Activated CD8-positive, alpha-beta T cell treated with anti-CD3 and anti-CD28 coated beads, Interleukin-2, amount 10 ng/mL, durations not matched to agents 7 days and 5 days (primary cell): ENCODE measurements at places on chromosomes 7 and 10.

DNA sequence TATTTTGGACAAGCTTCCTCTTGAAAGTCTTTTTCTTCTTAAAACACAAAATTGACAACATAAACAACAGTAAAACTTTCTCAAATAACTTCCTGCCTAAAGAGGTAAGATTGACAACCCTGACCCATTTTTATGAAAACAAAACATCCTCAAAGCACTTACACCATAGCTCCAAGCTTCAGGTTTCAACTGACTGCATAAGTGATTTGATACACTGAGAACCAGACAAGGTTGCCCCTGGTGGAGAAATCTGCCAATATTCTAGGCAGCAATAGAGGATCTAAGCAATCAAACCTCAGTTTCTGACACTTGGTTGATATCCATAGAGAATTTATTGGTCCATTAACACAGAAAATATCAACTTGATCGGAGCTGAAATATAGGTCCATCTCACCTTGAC is 147.8 kb downstream of the ELAPOR2 start:
- no peaks in the 10 kb centered on the region for H3K36me3 ChIP-seq
- no peak for DNase-seq
- H3K27ac ChIP-seq: no peak overlapping the region
- H3K4me1 ChIP-seq: no peaks in the 10 kb centered on the region
- H3K27me3 ChIP-seq: peaks cover 7% of the 10 kb centered on the region
- H3K4me3 ChIP-seq: no peak overlapping the region

GRCh38 chr10:76543655-76544054 is 1094.0 kb downstream of the KCNMA1 start:
- no peaks in the 10 kb centered on the region for H3K36me3 ChIP-seq
- no peak overlapping the region for H3K4me3 ChIP-seq
- no peaks in the 10 kb centered on the region for H3K27me3 ChIP-seq
- DNase-seq: no peak
- no peaks in the 10 kb centered on the region for H3K4me1 ChIP-seq

DNA sequence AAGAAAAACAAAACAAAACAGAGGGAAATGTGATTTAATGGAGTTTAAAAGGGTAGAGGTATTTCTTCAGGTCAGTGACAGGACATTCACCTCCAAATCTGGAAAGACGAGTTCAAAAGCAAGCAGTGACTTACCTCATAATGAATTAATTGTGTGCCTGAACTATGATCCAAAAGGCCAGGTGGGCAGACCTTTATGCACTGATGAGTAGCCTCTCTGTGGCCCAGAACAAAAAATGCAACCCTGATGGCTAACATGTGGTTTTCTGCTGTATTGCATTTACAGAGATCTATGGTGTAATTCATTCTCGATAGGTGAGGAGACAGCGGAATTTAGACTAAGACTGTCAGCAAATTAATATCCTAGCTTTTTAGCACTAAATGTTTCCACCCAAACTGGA is 142.0 kb downstream of the HDAC9 start:
- no peak for DNase-seq
- H3K36me3 ChIP-seq: no peaks in the 10 kb centered on the region
- no peaks in the 10 kb centered on the region for H3K4me1 ChIP-seq
- no peak overlapping the region for H3K4me3 ChIP-seq
- no peak overlapping the region for H3K27ac ChIP-seq

GRCh38 chr7:26293569-26294308 is 2.1 kb downstream of the SNX10 start:
- peaks cover 33% of the 10 kb centered on the region for H3K36me3 ChIP-seq
- peak; percentile 81 for DNase-seq
- peak overlapping the region; percentile 94 for H3K4me3 ChIP-seq
- H3K4me1 ChIP-seq: peaks cover 41% of the 10 kb centered on the region

DNA sequence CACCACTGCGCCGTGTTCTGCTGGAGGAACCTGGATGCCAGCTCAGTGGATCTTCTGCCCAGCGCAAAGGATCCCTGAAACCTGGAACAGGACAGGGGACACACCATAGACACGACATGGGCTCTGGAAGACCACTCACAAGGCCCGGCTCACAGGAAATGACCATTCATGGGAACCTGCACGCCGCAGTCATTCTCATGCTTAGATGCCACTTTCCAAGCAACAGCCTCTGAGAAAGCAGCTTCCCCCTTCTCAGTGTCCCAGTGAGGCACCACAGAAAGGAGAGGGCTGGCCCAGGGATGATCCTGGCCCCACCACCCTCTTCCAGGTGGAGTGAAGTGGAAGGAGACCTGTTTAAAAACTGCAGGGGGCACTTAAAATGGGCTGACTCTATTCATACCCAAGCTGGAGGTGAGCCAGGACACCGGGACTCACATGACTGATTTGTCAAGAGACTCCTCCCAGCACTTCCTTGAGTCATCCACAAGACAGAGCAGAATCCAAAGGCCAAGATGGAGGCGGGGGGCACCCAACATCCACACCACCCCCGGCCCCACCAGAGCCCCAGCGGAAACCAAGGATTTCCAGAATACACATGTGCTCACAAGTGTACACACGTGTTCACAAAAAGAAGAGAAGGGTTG is 11.2 kb downstream of the CTBP2 start:
- no peak overlapping the region for H3K4me3 ChIP-seq
- H3K36me3 ChIP-seq: no peaks in the 10 kb centered on the region
- H3K27ac ChIP-seq: no peak overlapping the region
- H3K4me1 ChIP-seq: peaks cover 4% of the 10 kb centered on the region
- no peak for DNase-seq

GRCh38 chr10:77490534-77491314 is 146.9 kb downstream of the KCNMA1 start:
- DNase-seq: no peak
- no peak overlapping the region for H3K27ac ChIP-seq
- H3K27me3 ChIP-seq: peaks cover 6% of the 10 kb centered on the region
- no peak overlapping the region for H3K4me3 ChIP-seq
- H3K36me3 ChIP-seq: no peaks in the 10 kb centered on the region

- H3K27ac ChIP-seq: no peak overlapping the region
- no peaks in the 10 kb centered on the region for H3K36me3 ChIP-seq
- H3K27me3 ChIP-seq: no peaks in the 10 kb centered on the region
Observed at GRCh38 chr10:59060852-59061251, 115.6 kb upstream of the PHYHIPL start.

DNA sequence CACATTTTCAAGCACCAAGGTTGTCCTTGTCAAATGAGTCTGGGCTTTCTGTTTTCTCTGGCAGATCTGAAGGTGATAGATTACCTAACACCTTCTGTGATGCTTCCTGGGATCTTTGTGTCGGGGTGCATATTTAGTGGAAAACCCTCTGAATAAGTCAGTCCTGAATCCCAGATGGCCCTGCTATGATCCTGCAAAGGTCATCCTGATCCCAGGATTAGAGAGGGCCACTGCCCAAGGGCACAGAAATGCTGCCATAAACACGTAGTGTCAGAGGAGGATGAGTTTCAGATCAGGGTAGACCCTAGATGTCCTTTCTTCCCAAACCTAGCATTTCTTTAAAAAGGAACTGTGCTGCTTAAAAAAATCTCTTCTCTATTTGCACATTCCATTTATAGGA is 19.0 kb downstream of the AGR2 start:
- no peaks in the 10 kb centered on the region for H3K36me3 ChIP-seq
- no peak for DNase-seq
